ENCODE measurements at places on chromosomes 13 and 19.

- no peak for DNase-seq
These were observed 98.0 kb downstream of the ESD start for GRCh38 chr13:46698910-46699460.

DNA sequence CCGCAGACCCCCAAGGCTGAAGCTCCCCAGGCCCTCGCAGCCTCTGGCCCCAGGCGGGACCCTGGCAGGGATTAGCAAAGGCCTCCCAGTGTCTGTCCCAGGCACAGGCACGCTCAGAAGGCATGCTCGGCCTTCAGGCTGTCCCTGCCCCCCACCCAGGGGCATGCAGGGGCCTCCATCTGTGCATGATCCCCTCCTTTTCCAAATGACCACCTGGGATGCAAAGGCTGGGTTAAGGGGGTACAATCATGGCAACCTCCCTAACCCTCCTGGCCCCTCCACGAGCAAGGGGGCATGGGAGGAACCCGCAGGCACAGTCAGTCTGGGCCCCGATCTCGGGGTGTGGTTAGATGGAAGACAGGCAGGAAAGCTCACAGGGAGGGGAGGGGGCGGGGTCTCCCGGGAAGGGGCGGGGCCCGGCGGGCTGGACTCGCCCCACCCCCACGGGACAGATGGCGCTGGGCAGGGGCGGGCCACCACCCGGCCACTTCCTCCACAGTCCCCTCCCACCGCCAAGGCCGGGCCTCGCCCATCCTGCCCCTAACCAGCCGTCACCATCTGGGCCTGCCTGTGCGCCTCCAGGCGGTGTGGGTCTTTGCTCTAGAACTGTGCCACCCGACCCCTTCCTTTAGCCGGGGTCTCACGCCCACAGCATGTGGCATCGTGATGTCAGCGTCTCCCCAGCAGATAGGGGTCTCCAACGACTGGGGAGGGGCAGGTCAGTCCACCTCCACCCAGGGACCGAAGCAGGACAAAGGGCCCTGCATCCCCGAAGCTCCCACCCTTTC is 7.0 kb upstream of the REXO1 start:
- peak; percentile 95 for DNase-seq

- DNase-seq, result no peak
These were observed 112.5 kb downstream of the DACH1 start for GRCh38 chr13:71754407-71754974.

DNA sequence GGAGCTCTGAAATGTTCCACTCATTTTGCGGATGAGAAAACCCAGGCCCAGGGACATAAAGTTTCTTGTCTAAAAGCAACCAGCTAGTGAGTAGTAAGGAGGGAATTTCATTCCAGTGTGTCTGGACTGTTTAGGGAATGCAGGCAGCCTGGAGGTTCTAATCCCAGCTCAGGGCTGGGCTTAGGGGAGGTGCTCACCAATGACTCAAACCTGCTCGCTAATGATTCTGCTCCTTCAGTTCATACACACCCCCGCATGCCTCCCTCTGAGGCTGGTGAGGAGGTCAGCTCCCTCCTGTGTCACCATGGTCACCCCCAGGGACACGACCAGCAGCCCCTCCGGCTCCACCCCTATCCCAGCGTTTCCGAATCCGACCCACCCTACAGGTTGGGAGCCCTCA is 34.6 kb downstream of the CYP4F2 start:
- no peak for DNase-seq

DNA sequence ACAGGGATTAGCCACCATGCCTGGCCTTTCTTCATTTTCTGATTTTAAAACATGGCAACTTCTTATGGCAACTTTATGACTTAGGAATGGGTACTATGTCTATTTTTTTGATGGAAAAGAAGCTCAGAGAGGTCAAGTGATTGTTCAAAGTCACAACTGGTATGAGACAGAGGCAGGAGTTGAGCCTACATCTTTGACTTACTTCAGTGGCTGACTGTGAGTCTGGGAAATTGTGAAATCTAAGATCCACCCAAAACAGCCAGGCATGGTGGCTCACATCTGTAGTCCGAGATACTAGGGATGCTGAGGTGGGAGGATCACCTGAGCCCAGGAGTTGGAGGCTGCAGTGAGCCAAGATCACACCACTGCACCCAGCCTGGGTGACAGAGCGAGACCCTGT is 2.4 kb upstream of the ACTL9 start:
- no peak for DNase-seq

DNA sequence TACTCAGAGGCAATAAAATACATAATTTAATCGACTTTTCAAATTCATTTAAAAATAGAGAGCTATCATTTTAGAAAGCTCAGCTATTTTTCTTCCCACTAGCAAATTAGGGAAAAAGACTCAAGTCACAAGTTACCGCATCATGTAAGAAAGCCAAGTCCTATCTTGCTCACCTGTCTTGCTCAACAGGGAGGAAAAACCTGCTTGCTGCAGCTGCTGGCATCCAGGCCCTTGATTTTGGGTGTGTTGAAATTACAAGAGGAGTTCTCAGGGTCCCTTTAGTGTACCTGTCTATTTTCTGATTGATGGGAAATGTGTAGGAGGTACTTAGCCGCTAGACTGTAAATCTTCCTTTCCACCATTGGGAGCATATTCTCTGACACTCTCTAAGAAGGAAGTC is 22.2 kb downstream of the SLC10A2 start:
- DNase-seq, result no peak

DNA sequence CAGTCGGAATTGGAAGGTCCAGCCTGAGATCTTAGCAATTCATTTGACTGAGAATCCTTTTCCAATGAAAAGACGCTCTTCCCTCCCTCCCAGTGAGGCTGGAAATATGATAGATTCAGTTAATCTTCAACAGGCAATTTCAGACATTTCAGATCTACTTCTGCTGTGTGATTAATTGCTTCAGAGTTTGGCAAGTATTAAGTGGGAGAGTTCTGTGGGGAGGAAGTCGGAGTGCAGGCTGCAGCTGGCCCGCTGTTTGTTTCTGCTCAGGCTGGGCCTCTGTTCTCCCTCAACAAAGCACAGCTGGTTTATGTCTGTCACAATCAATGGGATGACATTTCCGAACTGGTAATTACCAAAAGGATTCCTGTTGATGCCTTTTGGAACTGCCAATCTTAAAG is 178.2 kb downstream of the NDFIP2 start:
- peak; percentile 45 for DNase-seq

GRCh38 chr19:14142262-14143190 is 6.1 kb upstream of the ASF1B start:
- no peak for DNase-seq

GRCh38 chr13:44506719-44507118 is 69.4 kb downstream of the TSC22D1 start:
- DNase-seq, result no peak

DNA sequence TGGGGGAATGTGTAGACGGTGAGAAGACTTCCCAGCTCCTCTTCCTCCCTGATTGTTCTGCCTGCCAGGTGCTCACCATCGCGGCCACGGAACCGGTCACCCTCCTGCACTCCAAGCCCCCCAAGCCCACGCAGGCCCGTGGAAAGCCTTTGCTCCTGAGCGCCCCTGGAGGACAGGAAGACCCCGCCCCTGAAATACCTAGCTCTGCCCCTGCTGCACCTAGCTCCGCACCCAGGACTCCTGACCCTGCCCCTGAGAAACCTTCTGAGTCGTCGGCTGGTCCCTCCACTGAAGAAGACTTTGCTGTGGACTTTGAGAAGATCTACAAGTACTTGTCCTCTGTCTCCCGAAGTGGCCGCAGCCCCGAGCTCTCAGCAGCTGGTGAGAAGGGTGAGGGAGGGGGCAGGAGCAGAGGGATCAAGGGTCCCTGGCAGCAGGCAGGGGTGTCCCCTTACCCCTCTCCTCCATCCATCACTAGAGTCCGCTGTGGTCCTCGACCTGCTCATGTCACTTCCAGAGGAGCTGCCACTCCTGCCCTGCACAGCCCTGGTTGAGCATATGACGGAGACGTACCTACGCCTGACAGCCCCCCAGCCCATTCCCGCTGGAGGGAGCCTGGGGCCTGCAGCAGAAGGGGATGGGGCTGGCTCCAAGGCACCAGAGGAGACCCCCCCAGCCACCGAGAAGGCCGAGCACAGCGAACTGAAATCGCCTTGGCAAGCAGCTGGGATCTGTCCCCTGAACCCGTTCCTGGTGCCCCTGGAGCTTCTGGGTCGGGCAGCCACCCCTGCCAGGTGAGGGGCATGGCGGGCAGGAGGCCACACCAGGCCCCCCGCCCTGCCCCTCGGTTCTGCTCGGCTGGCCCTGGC is 2.1 kb downstream of the SNAPC2 start:
- no peak for DNase-seq

GRCh38 chr19:46840498-46840942 is 10.1 kb downstream of the AP2S1 start:
- peak; percentile 91 for DNase-seq

GRCh38 chr19:45804140-45804958 is 10.8 kb downstream of the RSPH6A start:
- no peak for DNase-seq

DNA sequence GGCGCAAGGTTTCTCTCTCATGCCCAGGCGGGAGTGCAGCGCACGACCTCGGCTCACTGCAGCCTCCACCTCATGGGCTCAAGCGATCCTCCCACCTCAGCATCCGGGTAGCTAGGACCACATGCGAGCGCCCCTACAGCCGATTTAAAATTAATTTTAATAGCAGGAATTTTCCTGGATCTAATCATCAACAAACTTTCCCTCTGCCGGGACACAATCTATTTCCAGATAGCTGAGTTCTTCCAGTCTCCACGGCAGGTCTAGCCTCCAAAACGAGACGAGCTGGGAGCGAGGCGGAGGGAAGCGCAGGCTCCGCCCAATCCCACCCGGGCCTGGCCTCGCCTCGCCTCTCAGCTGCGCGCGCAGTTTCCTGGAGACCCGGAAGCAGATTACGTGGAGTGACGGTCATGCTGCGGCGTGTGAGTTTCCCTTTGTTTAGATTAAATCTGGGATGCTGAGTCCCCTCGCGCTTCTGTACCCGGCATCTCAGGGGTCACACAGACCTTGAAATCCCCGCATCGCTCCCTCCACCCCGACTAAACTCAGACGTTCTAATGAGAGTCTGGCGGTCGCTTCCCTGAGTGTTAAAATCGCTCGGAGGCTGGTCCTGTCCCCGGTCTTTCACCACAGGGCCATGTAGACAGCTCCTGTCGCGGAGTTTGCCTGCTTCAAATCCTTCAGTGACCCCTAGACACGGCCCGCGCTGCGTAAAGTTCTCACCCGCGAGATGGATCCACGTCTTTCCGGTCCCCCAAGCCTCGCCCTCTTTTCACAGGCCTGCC is at the start of gene ZNF880:
ZNF880 (plus strand) TSS at position 365 of the 782 bp plus-strand sequence; CDS start at position 408, 43 bp downstream.
- DNase-seq, result peak; percentile 96

- peak; percentile 83 for DNase-seq
These were observed 27.4 kb upstream of the TIMM44 start for GRCh38 chr19:7970716-7971448.

- peak; percentile 80 for DNase-seq
These were observed 349.1 kb downstream of the LIG4 start for GRCh38 chr13:107866032-107866940.

DNA sequence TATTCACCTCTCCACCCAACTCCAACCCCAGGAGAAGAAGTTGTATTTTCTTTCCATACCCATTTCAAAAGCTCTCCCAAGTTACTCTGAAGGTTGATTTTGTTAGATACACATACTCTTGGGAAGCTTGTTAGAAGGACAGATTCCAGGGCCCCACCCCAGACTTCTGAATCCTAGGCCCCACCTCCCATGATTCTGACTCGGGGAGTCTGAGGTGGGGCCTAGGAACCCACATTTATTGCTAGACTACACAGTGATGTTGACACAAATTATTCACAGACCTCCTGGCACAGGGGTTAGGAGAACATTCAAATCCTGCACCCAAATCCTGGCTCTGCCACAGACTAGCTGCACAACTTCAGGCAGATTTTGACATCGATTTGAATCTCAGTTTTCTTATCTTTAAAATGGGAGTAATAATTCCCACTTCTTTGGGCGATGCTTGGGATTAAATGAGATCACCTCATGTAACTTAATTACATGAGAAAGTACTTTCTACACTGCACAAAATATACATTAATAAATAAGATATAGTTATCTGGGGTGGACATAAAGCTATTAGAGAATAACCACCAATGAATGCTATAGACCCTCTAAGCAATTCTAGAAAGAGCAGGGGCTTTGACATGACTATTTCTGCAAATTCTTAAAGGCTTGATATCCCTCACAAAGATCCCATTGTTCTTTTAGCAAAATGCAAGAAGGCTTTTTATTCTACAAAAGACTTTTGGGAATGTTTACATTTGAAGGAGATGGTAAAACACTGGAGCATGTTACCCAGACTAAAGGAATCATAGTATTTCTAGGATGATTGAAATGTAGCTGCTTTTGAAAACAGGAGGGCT is 18.0 kb downstream of the MBNL2 start:
- no peak for DNase-seq

DNA sequence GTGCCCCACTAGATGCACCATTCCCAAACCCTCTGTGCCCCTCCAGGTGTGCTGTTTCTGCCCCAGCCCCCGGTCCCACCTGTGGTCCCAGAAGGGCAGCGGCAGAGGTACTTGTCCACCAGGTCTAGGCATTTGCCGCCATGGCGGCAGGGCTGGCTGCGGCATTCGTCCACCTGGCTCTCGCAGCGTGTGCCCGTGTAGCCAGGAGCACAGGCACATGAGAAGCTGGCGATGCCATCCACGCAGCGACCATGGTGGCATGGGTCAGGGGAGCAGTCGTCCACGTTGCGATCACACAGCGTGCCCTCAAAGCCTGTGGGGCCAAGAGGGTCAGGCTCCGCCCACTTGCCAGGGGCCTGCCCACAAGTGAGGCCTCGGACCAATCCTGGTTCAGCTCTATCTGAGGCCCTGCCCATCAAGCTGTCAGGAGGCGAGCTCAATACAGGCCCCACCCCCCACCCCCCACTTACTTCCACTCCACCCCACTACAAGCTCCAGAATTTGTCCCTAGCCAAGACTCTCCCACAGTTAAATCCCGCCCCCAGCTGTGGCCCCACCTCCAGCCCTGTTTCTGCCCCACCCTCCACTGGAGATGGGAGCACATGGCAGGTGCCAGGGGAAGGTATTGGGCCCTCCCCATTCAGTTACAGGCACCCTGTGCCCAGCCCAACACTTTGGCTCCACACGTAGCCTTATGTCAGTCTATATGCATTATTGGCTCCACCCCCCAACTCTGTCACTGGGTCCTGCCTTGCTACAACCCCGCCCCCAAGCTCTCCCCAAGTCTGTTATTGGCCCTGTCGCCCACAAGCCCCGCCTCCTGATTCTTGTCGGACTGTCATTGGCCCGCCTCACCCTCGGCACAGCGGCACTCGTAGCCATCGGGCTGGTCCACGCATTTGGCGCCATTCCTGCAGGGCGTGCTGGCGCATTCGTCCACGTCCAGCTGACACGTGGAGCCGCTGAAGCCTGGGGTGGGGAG is 13.5 kb downstream of the NOTCH3 start:
- peak; percentile 58 for DNase-seq

DNA sequence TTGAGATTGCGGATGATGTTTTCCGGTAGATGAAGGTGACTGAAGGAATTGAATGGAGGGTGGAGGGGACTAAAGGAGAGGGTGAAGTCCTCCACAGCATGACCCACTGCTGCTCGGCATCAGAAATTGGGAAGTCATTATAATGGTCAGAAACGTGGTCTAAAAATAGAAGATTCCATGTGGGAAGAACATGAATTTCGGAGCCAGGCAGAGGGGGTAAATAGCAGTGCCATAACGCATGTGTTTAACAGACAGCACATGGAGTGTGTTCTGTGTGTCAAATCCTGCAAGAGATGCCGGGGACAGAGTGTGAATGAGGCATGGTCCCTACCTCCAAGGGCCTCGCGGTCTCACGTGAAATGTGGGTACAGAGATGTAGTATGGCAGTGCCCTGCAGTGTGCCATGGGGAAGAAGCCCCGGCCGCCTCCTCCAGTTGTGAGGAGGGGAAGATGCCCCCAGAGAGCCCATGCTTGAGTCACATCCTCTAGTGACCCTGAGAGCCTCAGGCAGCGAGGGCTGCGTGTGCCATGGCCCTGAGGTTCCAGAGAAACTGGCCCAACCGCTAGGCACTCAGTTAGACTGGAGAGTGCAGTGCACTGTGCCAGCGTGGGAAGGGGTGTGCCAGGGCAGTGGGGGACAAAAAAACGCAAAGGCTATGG is 106.1 kb downstream of the COL4A2 start:
- DNase-seq, result no peak
